ENCODE measurements at places on chromosomes 4 and X. TPM values are rescaled to one million over a fixed set of nuclear protein-coding genes. Genes with fewer than 3 reads are reported as not detected.

- DNase-seq = no peak
Measured at GRCh38 chr4:116010923-116011322, 897.5 kb upstream of the NDST4 start.

DNA sequence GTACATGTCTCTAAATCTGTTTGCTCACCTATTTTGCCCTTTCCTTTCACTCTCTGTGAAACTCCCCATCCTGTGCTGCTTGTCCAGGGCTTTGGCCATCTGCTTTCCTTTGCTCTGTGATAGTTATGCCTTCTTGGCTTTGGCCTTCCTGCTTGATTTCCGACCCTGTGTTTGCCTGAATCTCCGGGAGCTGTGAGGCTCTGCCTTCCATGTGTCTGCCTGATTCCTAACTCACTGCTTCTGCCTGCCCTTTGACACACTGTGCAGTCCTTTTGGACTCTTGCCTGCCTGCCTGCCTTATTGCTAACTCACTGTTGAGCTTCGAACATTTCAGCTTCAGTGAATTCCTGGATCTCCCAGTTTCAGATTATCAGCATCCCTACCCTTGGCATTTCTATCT lies 143.1 kb downstream of the C4orf33 start:
- DNase-seq = no peak

GRCh38 chr4:125762537-125762936 lies 447.8 kb downstream of the FAT4 start:
- DNase-seq = no peak

- peak; percentile 36 for DNase-seq
Measured at GRCh38 chr4:37735578-37735977, 49.4 kb upstream of the RELL1 start.

GRCh38 chr4:1198098-1198844 lies 25.9 kb upstream of the SPON2 start:
- DNase-seq = peak; percentile 23

GRCh38 chr4:32032136-32032672 lies 1312.0 kb downstream of the PCDH7 start:
- DNase-seq = no peak

DNA sequence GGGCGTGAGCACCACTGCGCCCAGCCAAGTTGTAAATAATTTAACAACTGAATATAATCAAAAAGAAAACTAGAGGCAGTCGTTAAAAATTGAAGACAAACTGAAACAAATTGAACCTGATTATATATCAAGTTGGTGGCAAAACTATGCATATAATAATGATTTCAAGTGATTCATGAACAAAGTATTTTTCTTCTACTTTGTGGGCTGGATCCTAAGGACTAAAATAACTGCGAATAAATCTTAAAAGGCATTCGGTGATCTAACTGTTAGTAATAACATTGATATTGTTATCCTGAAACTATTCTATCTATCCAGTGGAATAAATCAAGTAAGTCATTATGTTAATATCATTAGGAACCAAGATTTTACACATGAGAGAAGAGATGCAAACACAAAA lies 21.2 kb upstream of the USP9X start:
- DNase-seq = no peak

GRCh38 chrX:49166914-49167739 lies 4.6 kb downstream of the MAGIX start:
- DNase-seq = peak; percentile 85

The USP17L10 gene
- total RNA-seq = not detected

GRCh38 chrX:118272242-118272641 lies 73.7 kb upstream of the WDR44 start:
- DNase-seq = no peak

GRCh38 chr4:86223472-86223871 lies 136.4 kb downstream of the MAPK10 start:
- no peak for DNase-seq

DNA sequence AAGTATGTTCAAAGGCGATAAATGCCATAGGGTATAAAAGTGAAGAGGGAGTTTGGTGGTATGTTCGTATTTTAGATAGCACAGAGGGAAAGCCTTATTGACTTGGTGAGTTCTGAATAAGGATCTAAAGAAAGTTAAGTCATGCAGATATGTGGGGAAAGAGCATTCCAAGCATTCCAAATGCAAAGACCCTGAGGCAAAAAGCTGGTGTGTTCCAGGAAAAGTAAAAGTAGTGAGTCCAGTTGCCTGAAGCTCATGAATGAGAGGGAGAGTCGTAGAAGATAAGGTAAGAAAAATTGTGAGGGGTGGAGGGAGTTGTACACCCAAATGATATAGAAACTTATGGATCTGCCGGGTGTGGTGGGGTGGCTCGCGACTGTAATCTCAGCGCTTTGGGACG lies 426.7 kb downstream of the RPA4 start:
- DNase-seq = no peak

DNA sequence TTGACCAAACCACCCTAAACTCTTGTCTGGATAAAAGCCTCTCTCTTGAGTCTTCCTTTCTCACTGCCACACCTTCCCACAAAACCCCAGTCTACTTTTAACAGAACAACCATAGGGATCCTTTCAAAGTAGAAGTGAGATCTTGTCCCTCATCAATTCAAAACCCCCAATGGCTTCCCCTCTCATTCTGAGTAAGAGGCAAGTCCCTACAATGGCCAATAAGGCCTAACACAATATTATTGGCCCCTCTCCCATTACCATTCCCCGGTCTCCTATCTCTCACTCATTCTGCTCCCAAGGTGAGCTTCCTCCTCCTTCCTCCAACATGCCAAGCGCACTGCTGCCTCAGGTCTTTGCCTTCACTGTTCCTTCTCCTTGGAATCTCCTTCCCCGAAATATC lies 57.1 kb downstream of the REELD1 start:
- DNase-seq = no peak

The NPNT gene
- not detected for total RNA-seq

- DNase-seq = no peak
Measured at GRCh38 chr4:924107-925096, 7.7 kb downstream of the GAK start.

DNA sequence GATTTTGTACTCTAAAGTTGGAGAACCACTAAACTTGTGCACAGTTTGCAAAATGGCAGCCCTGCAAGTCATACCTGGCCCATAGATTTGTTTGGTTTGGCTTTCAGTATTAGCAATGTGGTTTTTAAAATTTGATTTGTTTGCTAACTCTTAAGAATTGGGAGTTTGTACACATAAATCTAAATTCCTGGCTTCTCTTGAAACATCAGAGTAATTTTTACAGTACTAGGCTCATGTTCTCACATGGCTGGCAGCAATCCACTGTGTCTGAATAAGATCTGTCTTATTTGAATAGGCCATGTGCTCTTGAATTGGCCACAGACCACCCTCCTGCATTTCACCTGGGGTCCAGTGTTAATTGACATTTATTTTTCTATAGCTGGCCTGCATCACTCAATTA lies 21.3 kb downstream of the DIAPH2 start:
- DNase-seq = no peak

DNA sequence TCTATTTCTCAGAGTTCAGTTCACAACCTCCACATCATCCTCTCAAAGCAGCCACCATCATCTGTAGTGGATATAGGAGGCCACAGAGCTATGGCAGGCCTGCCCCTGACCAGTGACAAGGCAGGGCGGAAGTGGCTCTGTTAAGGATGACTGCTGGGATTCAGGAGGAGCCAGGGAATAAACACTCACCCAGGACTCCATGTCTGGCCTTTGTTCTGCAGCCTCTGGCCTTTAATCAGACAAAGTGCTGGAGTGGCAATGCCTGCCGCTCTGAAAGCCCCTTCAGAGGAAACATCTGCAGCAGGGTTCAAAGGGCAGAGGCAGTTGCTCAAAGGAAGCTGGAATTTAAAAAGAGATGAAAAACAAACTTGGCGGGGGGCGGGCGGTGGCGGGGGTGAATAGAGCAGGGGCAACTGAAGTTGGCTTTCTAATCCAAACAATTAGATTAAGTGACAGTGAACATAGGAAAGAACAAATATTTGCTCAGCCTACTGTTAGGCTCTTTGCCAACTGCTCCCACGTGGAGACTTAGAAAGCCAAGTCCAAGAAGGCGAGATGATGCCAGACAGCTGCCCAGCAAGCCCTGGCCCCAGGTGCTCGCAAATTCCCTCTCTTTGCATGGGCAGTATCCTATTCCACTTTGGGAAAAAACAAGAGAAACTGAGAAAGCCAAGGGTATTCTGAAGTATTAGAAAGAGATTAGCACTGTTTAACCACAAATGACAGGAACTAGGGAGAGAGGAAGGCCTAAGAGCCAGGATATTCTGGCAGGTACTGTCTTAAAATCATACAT lies 5.5 kb downstream of the MPP1 start:
- peak; percentile 62 for DNase-seq

- DNase-seq = no peak
Measured at GRCh38 chr4:2218436-2218835, 23.5 kb downstream of the HAUS3 start.

GRCh38 chr4:152881974-152882373 lies 54.1 kb upstream of the FHDC1 start:
- no peak for DNase-seq

The MGARP gene
- not detected for total RNA-seq

GRCh38 chr4:26033389-26033788 lies 119.4 kb downstream of the SMIM20 start:
- no peak for DNase-seq

The MAOB gene
- 9.3 TPM for total RNA-seq

The GAGE12J gene
- total RNA-seq = not detected

DNA sequence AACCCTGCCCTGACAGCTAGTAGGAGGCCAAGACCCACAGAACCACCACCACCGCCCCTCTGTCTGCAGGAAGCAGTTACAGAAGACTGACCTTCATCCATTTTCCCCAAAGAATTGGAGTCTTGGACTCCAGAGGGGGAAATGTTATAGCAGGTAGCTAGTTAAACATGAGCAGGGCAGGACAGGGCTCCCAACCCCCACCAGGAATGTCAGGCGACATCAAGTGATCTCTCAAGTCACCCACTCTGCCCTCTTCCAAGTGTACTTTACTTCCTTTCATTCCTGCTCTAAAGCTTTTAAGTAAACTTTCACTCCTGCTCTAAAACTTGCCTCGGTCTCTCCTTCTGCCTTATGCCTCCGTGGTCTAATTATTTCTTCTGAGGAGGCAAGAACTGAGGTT lies 17.1 kb upstream of the AADAT start:
- DNase-seq = no peak

The TMEM164 gene
- total RNA-seq = 29.5 TPM

The GRPEL1 gene
- total RNA-seq = 13.4 TPM

DNA sequence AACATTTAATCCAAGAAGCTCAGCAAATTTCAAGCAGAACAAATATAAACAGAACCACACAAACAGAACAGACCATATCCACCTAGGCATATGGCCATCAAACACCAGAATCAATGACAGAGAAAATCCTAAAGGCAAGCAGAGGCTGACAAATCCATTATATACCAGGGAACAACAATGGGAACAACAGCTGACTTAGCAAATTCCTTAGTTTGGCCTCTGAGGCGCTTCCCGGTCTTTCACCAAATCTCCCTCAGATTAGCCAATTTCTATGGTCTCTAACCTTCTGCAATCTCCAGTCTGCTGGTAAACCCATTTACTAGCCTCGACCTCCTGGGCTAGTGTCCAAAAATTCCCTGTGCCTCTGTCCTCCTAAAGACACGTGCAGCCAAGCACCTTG lies 59.2 kb downstream of the GPR143 start:
- DNase-seq = no peak

DNA sequence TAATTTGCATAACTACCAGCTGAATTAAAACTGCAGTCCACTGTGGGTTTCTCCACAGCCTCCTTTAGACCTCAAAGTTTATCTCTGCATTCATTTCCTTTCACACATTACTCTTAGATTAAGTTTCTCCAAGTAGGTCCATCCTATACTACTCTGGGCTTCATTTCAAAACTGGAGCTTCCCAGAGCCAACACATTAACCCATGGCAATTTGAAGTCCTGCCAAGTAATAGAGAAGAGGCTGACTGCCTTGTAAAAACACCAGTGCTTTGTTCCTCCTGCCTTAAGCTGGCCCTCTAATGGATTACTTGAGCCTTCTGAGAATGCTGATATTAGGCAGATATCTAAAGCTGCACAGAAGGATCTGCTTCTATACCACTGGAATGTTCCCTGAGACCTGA lies 997.2 kb upstream of the SLIT2 start:
- no peak for DNase-seq

DNA sequence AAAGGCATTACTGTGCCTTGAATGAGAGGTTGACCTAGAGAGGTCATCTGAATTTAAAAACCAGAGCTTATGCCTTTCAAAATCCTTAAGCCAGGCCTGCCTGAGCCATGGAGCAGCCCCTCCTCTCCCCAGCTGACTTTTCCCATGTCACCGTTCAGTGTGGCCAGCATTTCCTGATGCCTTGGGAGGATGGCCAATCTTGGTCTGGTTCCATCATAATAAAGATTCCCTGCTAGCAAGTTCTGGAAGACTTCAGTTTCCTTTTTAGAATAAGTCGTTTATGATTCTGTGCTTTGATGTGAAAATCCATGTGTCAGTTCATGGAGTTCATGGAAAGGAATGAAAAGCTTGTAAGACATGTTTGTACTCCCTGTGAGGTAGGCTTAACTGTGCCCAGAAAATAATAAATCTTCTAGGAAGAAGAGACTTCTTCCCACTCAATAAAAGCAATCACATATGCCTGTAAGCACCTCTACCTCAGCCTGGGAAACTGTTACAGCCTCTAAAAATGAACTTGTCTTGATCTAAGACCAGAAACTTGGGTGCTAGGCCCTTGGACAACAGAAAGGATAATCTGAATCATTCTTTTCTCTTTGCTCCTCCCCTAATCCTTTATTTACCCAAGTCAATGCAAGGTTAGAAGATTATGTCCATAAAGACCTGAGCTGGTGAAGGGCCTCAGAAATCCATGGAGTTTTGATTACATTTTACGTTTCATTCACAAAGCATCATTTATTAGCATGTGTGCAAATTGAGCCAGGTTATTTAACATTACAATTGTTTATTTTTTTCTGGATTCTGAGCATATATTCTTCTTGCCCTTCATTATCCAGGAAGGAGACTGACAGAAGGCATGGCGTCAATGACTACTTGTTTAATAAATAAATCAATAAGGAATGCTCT lies 84.0 kb upstream of the TBC1D9 start:
- DNase-seq = no peak
